ENCODE measurements at places on chromosomes 11 and 22. TPM values are rescaled to one million over a fixed set of nuclear protein-coding genes. Genes with fewer than 3 reads are reported as not detected.
A peak's percentile ranks its signal among the peaks of the same experiment; 100 is the strongest.

GRCh38 chr11:68832476-68833181, 9.1 kb downstream of the CPT1A start:
- no peak for DNase-seq

GRCh38 chr11:22859756-22860155, 518 bp downstream of the CCDC179 start:
- DNase-seq: no peak

- no peak for DNase-seq
Measured at GRCh38 chr22:50072714-50073538, 12.3 kb downstream of the MLC1 start.

- peak; percentile 36 for DNase-seq
Measured at GRCh38 chr22:25403811-25404471, 160.5 kb upstream of the GRK3 start.

- DNase-seq: peak; percentile 4
Measured at GRCh38 chr11:131408025-131408640, 37.7 kb downstream of the NTM start.

GRCh38 chr22:22716136-22716665, 71.8 kb downstream of the GGTLC2 start:
- DNase-seq: no peak

GRCh38 chr11:3021125-3021524, 29.0 kb upstream of the NAP1L4 start:
- peak; percentile 55 for DNase-seq

The INPP5J gene
- total RNA-seq: 0.09 TPM

The JAML gene
- total RNA-seq: 236 TPM
